ENCODE measurements at places on chromosomes 1 and 21.

DNA sequence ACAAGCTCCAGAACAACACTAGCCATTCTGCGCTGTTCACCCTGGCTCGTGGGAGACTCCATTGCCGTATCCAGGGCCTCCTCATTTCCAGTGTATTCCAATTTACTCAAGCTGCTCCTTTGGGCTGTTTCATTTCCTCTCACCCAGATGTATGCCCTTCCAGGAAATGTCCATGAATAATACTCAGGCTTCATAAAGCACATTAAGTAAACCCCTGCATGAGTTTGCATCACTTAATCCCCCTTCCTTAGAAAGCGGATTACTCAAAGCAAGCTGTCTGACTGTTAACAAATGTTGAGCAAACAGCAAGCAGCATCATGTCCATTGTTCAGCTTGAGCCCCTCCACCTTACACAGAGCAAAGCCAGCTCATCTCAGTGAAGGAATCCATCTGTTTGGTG is 403.6 kb upstream of the PBX1 start:
- no peak for DNase-seq

- no peak for DNase-seq
These were observed 6.3 kb downstream of the RXFP4 start for GRCh38 chr1:155947741-155948140.

DNA sequence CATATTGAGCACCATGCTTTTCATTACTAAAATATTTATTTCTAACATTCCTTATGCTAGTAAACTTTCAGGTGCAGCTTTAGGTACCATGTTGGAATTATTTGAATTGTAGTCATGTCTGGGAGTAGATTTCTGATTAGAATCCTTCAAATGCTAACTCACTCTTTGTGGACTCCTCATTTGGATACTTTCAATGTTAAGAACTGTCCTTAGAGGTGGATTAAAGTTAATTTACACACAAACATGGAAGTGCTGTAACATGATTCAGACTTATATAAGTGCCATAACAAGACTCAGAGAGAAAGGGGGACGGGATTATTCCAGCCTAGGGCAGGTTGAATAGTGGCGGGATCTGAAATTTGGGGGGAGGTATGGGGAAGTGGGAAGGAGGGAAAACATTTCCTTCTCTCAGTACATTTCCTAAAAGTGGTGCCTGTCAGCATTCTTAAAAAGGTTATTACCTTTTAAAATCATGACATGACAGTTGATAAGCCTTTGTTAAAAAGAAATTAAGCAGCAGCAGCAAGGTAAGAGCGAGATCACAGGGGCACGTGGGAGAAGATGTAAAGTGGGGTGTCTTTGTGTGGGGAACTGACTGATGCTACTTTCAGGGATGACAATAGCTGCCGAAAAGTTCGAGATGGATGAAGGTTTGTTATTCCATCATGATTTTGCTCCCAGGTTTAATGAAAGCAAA is 44.4 kb downstream of the HHAT start:
- no peak for DNase-seq

GRCh38 chr1:21350202-21350885 is 60.1 kb upstream of the ECE1 start:
- no peak for DNase-seq

- no peak for DNase-seq
These were observed 66.1 kb upstream of the ATP1A1 start for GRCh38 chr1:116306840-116307442.

DNA sequence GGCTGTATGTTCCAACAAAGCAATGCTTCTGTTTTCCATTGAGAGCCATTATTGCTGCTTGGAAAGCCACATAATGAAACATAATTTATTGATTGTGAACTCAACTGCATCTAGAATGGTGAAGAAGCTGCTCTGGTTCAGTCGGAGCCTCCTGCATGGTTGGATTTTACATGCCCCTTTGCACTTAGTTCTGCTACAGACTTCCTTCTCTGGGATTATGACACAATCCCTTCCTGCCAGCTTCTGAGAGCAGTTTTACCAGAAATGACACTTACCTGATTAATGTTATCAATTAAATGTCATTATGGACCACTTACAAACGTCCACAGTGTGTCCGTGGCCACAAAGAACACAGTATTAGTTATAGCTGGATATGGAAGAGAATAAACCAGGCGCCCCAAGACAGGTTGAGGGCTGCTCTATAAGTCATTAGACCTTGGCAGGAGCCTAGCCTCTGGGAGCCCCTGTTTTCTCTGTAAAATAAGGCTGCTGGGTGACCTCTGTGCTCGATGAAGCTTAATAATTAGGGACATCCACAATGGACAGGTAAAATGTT is 7.0 kb upstream of the CD58 start:
- DNase-seq, result no peak

DNA sequence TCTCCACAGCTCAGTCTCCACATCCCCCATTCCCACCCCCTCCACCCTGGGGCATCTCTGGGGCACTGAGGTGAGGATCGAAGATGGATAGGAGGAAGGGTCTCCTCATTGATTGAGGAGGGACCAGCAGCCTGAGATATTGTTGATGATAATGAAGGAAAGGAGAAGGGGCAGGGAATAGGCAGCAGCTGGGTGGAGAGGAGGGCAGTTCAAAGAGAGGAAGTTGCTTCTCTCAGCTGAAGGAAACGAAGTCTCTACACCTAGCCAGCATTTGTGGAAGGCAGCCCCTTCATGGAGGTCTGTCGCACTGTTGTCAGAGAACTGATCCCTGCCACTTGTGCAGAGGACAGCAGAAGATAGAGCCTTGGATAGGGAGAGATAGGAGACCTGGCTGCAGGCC is 5.7 kb downstream of the KNCN start:
- DNase-seq, result no peak

- no peak for DNase-seq
These were observed 972 bp downstream of the CFAP410 start for GRCh38 chr21:44337941-44338895.

GRCh38 chr1:191074881-191075280 is 597.2 kb upstream of the BRINP3 start:
- no peak for DNase-seq

- DNase-seq, result no peak
These were observed at the start of gene GNG4 for GRCh38 chr1:235649368-235650163. Gene GNG4, minus strand, starts transcription at chr1:235649784. Its CDS starts 65,946 bp downstream, at chr1:235583838.

GRCh38 chr1:41665962-41666917 is 181.8 kb upstream of the EDN2 start:
- no peak for DNase-seq

- DNase-seq, result no peak
These were observed 20.6 kb downstream of the ABCD3 start for GRCh38 chr1:94438692-94439276.

GRCh38 chr1:16922466-16922865 is 735 bp downstream of the CROCC start:
- DNase-seq, result no peak

DNA sequence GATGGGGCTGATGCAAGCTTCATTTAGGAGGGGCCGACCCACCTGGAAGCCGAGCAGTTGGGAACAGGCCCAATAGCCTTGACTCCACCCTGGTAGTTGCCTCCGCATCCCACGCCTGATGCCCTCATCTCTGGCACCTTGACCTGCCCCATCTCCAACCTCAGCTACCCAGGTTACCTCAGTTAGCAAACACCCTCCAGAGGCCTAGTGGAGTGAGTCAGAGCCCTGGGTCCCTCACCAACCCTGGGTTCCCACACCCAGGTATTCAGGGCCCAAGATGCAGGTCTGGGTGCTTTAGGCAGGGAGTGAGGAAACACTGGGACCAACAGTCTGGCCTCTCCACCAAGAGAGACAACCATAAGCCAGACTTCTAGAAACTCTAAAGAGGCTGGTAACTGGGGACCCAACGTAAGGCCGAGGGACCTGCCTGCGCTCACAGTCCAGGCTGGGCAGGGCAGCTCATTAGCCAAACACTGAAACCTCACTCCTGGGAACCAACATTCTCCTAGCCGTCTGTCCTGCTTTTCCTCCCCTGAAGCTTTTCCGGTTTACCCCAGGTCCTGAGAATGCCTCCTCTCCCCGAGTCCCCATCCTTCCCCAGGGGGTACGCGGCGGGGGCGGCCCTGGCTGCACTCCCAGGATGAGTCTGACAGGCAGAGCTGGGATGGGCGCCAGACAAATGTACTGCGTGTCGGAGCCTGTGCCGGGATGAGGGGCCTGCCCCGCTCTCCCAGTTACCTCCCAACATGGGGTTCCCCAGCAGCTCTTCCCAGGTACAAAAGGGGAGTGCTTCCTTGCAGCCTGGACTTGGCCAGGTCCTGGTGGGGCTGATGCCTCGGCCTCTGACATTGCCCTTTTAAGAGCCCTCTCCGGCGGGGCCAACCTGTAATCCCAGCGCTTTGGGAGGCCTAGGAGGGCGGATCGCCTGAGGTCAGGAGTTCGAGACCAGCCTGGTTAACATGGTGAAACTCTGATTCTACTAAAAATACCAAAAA is 8.9 kb upstream of the CELSR2 start:
- no peak for DNase-seq

- DNase-seq, result no peak
These were observed 7.2 kb downstream of the IFT25 start for GRCh38 chr1:53938136-53938830.

GRCh38 chr1:239261521-239261920 is 124.8 kb upstream of the CHRM3 start:
- DNase-seq, result no peak

DNA sequence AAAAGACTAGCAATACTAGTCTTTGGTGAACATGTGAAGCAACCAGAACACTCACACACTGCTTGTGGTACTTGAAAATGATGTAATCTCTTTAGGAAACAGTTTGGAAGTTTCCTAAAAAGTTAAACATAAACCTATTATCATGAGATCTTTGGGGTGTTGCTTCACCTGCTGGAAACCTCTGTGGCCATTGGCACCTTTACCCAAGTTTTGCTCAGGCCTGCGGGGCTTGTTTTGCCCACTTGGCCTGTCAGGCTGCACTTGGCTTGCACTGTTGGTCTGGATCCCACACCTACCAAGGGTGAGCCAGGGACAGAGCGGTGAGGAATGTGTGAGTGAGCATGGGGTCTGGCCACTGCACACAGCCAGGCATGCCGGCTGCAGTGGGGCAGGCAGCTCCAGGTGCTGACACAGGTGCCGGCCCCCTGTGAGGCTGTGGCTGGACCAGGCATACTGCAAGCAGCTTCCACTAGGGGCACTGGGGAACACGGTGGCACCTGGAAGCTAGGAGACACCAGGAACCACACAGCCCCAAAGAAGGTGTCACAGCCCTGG is 14.4 kb upstream of the FNBP1L start:
- DNase-seq, result no peak

GRCh38 chr21:17900281-17900989 is 81.3 kb upstream of the C21orf91 start:
- no peak for DNase-seq

DNA sequence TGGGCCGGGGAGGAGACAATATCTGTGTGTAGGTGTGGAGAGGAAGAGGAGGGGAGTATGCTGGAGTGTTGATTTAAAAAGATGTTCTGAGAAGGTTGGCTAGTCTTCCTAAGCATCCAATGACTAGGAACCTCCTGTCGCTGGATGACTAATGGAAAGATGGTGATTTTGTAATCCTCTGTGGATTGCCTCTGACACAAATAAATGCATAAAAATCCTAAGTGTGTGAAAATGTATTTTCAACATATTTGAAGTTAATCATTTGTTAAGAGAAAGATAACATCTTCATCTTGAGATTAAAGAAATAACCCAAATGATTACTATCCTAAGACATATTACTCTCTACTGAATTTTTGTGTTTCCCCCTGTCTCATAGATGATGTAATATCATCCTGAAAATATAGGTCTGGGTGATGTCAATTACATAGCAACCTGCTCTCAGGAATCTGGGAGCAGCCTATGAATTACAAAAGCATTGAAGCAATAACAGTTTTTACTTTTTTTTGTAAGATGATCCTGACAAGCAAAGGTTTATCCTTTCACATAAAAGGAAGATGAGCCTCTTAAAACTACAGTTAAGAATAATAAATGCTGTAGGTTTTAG is 220.5 kb upstream of the MAP1LC3C start:
- DNase-seq, result no peak

DNA sequence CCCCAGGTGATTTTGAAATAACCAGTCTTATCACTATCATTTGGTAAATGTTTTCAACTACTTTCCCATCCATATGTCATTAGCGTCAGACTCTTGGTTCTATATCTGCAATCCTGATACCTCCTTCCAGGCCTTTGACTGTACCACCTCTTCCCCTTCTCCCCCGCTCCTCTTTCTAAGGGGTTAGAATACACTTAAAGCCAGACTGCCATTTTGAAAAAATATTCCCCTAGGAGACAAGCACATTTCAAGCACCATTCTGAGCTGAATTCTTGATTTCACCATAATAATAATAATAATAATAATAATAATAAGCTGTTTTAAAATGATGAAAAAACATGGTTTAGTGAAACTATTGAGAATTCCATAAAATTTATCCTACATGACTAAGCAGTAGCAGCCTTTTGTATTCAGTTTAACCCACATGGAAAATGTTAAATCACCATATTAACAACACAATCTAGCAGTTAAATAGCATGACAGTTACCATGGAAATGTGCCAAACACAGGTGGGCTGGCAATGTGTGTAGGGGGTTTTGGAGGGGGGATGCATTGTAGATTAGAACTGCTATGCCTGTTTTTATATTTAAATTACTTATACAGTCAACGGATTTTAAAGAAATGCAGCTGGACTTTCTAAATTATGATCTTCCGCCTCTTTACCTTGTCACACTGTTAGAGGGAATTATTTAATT is 480.2 kb upstream of the DEPDC1 start:
- DNase-seq, result no peak

GRCh38 chr21:26117324-26117971 is 53.1 kb downstream of the APP start:
- no peak for DNase-seq

- no peak for DNase-seq
These were observed 82.9 kb downstream of the TBX15 start for GRCh38 chr1:118905196-118905595.

DNA sequence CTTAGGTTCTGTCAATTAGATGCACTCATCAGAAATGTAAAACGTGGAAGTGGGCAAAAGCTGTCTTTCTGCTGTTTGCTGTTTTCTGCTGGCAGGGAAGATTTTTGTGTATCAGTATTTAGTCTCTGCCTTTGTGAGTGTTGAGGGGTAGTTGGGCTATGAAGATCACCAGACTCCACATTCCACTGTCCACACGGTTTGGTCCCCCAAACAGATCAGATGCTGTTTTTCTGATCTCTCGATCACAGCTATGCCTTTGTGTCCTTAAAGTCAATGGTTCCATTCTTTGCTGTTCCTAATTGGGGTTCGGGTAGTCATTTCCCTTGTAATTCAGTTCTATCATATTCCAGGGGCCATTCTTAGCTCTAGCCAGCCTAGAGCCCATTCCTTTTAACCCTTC is 27.0 kb upstream of the NPL start:
- no peak for DNase-seq

DNA sequence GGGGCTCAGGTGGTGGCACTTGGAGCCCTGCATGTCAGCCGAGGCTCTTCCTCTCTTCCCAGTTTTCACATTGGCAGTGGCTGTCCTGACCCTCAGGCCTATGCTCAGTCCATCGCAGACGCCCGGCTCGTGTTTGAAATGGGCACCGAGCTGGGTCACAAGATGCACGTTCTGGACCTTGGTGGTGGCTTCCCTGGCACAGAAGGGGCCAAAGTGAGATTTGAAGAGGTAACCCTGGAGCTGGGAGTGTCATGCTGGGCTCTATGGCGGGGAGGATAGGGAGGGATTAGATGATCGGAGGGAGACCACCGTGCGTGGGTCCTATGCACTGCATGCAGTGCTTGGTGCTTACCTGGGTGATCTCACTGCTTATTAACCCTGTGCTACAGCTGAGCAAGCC is 13.5 kb downstream of the AZIN2 start:
- DNase-seq, result no peak

- DNase-seq, result no peak
These were observed 101.2 kb downstream of the HMGB4 start for GRCh38 chr1:33965086-33965485.

- no peak for DNase-seq
These were observed 34.5 kb downstream of the SLC45A1 start for GRCh38 chr1:8352471-8352845.

Measured in stimulated activated CD8-positive, alpha-beta memory T cell treated with anti-CD3 and anti-CD28 coated beads, Interleukin-4, amount 100 ng/mL, for 4 hours (primary cell).